Calu3 (cell line): ENCODE measurements at places on chromosomes 7 and 10.
A peak's percentile ranks its signal among the peaks of the same experiment; 100 is the strongest.

GRCh38 chr10:60496181-60496580, 106.5 kb upstream of the ANK3 start:
- no peak for DNase-seq

- no peak for DNase-seq
Measured at GRCh38 chr10:110733218-110733952, 89.2 kb downstream of the RBM20 start.

DNA sequence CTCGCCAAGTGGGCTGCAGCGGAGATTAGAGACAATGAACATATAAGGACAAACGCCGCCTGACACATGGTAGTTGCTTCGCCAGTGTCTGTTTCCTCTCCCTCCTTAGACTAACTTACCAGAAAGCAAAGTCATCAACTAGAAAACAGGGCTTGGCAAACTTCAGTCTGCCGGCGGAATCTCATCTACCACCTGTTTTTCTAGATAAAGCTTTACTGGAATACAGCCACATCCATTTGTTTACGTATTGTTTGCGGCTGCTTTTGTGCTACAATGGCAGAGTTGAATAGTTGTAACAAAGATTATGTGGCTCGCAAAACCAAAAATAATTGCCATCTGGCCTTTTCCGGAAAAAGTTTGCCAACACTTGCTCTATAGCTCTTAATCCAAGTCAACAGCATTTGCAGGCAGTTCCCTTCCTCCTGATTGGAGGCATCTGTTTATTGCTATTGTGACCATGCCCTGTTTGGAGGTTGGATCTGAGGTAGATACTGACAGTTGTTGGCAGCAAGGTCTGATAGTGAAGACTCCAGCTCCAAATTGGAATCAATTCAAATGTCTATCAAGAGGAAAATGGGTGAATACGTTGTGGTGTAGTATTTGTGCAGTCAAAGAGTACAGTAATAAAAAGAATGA, 260.6 kb downstream of the POU6F2 start:
- DNase-seq, result no peak

DNA sequence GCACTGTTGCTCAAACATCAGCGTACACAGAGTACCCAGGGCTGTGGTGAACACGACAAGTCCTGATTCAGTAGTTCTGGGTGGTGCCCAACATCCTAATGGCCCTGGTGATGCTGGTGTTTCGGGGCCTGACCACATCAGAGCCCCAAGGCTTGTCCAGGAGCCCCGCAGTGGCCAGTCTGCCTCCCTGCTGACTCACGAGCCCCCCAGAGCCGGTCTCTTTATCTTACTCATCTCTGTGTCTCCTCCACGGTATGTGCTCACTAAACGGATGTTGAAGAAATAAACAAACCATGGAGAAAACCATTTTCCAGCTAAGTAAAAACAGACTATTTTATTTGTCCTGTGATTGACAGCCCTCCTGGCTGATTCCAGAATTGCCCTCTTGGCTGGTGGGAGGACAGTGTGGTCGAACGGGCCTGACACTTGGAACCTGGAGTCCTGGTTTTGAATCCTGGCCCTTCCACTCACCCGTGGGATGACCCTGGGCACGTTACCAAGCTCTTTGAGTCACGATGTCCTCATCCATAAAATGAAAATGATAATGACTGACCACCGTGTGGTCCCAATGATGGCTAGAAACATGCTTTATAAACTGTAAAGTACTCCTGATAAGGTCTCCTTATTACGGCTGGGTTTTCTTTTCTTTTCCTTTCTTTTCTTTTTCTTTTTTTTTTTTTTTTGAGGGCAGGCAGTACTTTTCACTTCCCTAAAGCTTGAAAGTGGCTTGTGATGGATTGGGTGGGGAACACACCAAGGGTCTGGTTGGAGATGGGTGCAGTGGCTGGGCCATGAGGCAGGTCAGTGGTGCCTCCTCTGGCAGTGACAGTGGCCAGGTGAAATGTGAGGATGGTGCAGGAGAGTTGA, 5.7 kb downstream of the HIP1 start:
- no peak for DNase-seq

GRCh38 chr7:115009139-115009538, 87.2 kb downstream of the MDFIC start:
- DNase-seq, result no peak

DNA sequence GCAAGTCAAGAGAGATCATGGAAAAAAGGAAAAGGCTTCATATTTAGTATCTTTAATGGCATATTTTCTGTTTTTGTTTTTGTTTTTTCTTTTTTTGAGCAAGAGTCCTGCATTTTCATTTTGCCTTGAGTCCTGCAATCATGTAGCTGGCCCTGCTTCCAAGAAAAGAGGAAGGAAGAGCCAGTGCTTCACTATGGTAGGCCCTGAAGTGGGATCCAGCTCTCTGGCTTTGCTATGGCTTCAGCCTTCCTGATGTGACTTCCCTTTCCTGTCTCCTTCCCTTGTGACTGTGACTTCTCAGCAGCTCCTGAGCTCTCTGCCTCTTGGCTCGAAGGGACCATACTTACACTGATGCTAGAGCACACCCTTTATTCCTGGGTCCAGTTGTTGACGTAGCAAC, 512.3 kb downstream of the INHBA start:
- no peak for DNase-seq

DNA sequence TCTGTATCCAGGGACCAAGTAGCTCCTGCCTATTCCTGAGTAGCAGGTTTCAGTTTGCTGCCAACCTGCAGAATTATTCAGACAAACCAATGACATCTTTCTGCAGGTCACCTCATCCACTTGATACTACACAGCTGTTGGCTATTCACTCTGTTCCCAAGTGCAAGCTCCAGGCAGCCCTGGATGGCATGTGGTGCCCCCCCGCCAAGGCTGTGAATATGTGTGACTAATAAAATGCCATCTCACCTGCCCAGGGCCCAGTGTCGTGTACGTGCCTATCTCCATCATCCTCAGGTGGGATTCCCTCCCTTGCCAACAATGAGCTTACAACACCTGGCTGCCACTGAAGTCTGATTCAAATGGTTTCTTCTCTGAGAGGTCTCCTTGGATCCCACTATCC, 125.8 kb downstream of the RAB11FIP2 start:
- no peak for DNase-seq

GRCh38 chr10:84140036-84140379, 699 bp downstream of the GHITM start:
- no peak for DNase-seq

- DNase-seq, result no peak
Measured at GRCh38 chr7:25311346-25311745, 83.1 kb upstream of the NPVF start.

- DNase-seq, result no peak
Measured at GRCh38 chr10:128499486-128499885, 373.3 kb upstream of the MKI67 start.

DNA sequence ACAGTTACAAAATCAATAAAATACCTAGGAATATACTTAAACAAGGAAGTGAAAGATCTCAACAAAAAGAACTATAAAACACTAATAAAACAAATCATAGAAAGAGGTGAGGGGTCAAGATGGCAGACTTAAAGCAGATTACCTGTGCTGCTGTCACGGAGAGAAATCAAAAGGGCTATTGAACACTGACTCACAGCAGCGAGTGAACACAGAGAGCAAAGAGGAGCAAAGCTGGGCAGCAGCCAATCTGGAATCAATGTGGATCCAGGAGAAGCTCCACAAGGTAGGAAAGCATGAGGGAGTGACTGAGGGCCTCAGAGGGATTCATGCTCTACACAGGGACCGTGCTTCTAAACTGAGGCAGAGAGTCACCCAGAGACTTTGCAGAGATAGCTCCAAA, 562.0 kb upstream of the SEMA3D start:
- DNase-seq, result peak; percentile 20

DNA sequence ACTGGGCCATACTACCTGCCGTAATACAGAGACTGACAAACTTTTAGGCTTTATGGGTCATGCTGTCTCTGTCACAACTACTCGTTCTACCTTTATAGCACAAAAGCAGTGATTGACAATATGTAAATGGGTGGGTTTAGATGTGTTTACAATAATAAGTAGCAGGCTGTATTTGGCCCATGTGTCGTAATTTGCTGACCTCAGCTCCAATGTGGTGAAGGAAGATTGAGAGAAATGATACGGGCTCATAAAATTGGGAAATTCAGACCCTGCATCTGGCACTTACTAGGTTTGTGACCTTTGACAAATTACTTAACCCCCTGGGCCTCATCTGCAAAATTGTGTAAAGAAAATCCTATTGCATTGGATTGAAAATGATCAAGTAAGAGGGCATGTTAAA, 150.8 kb upstream of the NPSR1 start:
- no peak for DNase-seq

- no peak for DNase-seq
Measured at GRCh38 chr10:130013335-130014262, 49.5 kb upstream of the EBF3 start.

DNA sequence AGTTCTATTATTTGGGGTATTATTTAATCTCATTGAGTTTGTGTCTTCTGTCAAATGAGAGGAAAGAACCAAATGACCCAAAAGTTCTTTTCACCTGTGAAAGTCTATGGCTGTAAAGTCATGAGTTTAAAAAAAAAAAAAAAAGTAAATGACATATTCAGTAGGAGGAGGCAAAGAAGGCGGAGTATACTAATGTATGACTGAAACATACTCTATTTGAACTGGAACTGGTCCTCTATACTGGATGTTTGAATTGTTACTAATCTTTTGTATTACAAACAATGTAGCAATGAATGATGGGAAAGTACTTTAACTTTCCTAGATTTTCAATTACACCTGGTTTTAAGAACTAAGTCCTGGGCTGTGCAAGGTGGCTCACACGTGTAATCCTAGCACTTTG, 24.9 kb upstream of the GSAP start:
- no peak for DNase-seq

DNA sequence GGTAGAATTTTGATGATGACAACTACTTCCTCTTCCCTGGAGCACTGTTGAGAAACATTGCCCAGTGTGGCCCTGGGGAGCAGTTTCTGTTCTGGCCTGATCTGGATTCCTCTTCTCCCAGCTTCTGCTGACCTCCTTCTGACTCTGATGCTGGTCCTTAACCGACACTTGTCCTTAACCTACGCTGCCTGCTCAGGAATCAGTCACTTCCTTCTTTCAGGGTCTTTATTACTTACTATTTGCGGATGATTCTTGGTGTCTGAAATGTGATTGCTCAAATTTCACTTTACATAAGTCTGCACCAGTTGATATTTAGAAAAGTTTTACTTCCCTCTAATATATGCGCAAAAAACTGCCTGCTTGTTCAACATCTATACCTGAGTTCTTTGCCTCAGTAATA, 164.1 kb downstream of the PTEN start:
- no peak for DNase-seq

DNA sequence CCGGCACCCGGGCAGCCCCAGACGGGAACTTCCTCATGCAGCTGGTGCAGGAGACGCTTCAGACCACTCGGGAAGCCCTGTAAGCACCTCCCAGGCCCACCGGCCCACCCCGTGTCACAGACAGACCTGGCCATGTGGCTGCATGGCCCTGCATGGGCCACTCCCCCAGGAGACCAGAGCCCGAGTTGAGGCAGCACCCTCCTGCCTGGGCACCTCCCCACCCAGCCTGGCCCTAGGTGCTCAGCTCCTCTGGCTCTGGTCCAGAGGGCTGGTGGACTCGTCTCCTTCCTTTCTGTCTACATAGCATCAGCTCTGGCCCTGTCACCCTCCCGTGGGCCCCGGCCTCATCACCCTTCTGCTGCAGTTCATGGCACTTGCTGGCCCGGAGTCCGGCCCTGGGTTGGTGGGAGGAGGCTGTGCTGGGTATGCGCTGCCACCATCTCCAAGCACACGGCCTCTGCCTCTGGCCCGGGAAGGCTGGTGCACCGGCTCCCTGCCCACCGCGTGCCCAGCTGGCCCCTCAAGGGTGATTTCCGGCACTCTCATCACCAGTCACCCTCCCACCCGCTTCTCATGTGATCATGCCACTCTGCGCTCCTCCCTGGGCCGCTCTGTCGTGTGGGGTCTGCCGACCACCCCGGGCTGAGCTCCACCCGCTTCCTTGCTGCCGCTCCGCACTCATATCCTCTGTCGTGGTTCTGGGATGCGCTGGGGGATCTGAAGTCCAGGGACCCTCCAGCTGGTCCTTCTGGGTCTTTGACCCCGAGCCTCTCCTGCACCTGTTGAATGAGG, 53.1 kb upstream of the DPYSL4 start:
- no peak for DNase-seq

DNA sequence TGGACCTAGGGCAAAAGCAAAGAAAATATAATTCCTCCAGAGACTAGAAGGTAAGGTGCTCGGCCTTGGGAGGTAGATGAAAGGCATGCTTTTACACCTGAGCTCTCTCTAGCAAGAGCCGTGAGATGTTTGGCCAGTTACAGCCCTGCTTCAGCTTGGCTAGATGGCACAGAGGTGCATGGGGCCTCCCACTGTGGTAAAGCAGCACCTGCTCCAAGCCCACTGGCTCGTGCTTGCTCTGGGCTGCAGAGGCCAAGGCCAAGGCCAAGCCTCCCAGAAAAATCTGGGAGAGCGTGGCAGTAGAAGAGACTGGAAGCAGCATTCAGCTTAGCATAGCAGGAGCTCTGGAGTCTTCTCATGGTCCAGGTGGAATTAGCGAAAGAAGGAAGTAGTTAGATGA, 31.0 kb upstream of the OPALIN start:
- DNase-seq, result no peak

DNA sequence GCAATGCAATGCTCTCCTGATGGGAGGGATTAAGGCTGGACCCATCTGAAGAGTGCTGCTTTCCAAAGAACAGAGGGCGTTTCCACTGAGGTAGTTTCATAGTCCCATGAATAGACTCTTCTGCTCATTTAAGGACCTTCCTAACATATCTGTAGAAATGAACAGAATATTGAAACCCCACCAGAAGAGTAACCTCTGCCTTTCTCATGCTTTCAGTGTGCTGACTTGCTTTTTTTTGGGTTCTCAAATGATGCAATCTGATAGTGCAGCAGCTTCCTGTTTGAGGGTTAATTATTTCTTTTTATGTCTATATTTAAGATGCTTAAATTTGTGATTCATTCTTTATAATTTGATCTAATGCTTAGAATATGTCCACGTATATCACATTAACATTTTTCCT, 82.2 kb downstream of the GATA3 start:
- no peak for DNase-seq

GRCh38 chr7:115822801-115823200, 207.8 kb downstream of the TFEC start:
- DNase-seq, result no peak

GRCh38 chr7:156829669-156830336, 63.2 kb downstream of the LMBR1 start:
- no peak for DNase-seq

GRCh38 chr7:50552139-50552538, 13.1 kb downstream of the DDC start:
- no peak for DNase-seq

DNA sequence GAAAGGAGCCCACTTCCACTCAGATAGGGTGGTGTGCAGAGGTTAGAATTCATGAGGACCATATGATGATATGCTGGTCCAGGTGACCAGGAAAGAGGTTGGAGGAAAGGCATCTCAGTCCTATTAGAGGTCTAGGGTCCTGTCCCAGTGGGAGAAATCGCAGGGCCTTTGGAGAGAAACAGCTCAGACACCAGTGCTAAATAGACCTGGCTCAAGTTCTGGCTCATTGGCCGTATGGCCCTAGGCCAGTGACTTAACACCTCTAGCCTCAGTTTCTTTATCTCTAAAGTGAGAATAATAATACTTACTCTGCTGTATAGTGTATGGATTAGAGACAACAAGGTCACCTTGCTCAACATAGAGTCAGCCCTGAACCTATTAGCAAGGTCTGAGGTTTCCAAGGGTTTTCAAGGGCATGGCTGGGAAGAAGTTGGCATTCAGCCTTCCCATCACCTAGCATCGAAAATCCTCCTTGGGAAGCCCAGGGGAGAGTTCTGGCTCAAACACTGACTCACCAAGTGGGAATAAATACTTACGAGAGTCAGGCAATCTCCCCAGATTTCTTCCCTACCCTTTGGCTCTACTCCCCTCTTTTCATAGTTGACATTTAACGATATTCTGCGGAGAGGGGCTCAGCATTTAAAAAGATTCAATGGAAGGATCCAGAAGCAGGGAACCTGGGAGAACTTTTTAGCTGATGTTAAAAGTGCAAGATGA, 473.1 kb upstream of the PODXL start:
- no peak for DNase-seq
